Mesothelial cell of epicardium (in vitro differentiated cells): ENCODE measurements at places on chromosomes 3 and 15.

GRCh38 chr3:50515565-50516439 lies 12.4 kb upstream of the CACNA2D2 start:
- peak; percentile 75 for DNase-seq

- DNase-seq: no peak
Observed at GRCh38 chr15:80019168-80019745, 40.2 kb upstream of the ZFAND6 start.

DNA sequence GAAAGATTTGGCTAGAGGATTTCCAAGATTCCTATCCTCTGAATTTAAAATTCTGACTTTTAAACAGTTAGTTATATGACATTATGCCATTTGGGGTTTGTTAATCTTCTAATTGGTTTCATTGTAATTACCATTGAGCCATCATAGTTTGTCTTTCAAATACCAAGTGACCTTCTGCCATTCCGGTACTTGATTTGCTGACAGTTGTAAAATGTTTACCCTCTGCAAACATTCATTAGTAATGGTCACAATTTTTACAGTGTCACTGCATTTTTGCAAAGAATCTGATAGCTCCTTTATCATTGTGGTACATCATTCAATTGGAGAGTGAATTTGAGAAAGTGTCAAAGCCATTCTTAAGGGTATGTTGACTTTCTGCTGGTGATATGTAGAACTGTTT lies 645.0 kb upstream of the TBL1XR1 start:
- no peak for DNase-seq

GRCh38 chr15:56964182-56964581 lies 45.7 kb downstream of the TCF12 start:
- no peak for DNase-seq

DNA sequence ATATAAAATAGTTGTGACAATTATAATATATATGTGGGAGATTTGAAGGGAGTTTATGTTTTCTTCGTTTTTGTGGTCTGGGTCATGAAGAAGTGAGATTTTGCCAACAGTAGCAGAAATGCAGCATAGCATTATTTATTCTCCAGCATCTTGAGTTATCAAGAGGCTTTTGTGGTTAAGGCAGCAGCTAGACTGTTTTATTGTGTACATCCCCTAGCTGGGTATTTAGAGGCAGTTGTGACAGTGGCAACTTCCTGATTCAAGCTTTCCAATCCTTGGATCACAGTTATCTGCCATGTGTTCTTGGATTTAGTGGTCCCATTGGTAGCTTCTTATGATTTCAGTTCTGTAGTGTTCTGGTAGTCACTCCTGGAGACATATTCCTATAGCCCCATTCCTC lies 29.0 kb downstream of the ARIH1 start:
- DNase-seq: no peak

GRCh38 chr15:47360305-47360704 lies 357.0 kb upstream of the SEMA6D start:
- DNase-seq: no peak

GRCh38 chr3:140093742-140094141 lies 158.8 kb downstream of the CLSTN2 start:
- peak; percentile 47 for DNase-seq

GRCh38 chr15:40871749-40872617 lies 2.1 kb downstream of the RHOV start:
- DNase-seq: no peak

- DNase-seq: no peak
Observed at GRCh38 chr15:85690561-85691231, 104.0 kb downstream of the KLHL25 start.

DNA sequence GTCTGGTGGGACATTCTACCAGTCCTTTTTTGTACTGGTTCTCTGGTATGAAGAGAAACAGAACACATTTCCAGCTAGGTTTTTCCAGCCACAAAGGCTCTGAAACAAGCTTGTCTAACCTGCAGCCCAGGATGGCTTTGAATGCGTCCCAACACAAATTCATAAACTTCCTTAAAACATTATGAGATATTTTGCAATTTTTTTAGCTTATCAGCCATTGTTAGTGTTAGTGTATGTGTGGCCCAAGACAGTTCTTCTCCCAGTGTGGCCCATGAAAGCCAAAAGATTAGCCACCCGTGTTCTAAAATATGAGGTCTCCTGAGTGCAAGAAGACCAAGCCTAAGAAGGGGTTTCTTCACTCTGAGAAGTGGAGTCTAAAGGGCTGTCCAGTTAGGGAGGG lies 18.4 kb upstream of the TIMP4 start:
- DNase-seq: no peak

DNA sequence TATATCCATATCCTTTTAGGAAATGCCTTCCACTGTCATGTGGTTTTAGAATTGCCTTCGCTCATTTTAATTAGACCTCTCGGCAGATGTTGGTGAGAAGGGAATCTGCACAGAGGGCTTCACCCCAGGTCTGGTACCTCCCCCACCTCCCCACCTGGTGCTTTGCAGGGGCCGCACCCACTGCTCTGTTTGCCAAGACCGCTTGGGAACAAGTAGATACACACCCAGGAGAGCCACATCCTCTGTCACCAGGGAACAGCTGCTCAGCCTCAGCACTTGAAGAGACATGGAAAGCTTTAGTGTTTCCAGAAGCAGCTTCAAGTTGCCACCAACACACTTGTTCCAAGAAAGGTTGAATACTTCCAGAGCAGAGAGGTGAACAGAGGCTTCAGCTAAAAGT lies 21.8 kb downstream of the LRRC31 start:
- DNase-seq: no peak

DNA sequence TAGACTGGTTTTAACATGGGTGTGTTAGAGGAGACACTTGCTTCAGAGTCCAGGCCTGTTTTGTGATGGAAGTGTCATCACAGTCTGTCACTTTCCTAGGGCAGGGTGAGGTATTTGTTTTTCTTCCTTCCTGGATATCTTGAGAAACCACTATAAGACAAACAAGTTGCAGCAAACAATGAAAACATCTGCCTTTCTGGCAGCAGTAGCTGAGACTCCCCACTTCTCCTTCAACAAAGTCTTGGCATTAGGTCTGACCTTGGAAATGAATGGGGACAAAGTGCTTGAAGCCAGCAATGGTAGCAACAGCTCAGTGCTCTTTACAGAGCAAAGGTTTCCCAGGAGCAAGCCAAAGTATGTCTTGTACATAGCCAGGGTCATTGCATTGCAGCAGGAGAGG lies 64.6 kb downstream of the CD200 start:
- no peak for DNase-seq

DNA sequence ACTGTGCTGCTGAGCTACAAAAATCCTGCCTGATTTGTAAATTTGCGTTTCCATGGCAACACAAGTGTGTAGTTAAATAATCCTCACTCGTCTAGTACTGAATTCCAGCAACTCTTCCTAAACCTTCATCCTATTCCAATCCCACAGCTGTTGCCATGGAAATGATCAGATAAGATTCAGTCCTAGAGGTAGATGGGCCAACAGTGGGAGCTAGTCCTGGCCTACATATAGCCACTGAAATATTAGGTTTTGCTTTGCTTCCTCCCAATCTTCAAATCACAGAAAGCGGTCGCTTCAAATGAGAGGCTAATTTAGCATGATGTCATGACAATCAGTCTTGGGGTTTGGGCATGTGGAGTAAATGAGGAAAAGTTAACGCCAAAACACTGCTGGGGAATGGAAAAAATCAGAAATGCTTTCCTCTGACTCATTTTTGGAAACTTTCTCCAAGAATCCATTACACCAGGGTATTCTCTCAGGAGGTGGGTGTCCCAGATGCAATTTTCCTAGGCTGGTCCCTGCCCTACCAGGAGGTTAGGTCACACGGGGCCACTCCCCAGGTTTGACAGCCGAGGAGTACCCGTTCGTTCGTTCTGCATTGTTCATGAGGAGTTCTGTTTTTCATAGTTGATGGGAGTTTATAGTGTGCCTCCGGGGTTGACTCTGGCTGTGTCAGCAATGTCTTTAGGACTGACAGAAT lies 159.2 kb upstream of the SLCO3A1 start:
- DNase-seq: no peak

DNA sequence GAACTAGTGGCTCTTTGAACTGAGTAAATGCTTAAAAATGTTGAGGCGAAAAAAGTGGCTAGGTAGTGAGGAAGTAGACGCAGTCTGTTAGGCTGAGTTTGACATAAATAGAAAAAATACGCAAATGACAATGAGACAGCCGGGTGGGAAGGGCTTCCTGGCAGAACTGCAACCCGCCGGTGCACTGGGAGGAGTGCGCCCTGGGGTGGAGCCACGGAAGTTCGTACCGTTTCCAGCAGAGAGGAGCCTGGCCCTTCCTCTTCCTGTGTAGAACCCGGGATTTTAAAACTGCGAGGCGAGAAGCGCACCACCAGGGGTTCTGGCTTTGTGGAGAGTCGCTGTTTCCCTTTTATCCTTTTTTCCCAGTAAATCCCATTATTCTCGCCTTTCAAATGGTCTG lies 602.6 kb downstream of the PYDC2 start:
- DNase-seq: no peak

DNA sequence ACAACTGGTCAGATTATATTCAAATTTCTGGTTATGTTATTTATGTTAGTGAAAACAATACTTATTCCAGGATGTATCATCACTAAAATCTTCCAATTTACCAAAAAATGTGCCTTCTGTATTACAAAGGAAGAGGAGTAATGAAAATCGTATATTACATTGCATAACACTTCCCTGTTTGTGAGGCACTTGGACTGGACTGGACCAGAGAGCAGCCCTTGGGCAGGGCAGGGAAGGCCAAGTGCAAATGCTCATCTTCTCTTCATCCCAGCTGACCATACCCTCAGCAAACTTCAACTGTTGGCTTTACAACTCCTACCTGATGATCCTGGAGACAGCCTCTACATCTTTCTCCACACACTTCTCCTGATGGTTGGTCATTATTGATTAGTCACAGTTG lies 285.7 kb upstream of the MME start:
- DNase-seq: no peak

DNA sequence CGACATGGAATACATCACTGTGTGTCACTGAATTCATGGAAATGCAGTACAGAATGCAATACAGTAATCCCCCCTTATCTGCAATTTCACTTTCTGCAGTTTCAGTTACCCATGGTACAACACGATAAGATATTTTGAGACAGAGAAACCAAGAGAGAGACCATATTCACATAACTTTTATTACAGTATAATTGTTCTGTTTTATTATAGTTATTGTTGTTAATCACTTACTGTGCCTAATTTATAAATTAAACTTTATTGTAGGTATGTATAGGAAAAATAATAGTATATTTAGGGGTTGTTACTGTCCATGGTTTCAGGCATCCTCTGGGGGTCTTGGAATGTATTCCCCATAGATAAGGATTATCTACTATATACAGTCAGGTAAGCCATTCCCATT lies 61.8 kb downstream of the MBNL1 start:
- no peak for DNase-seq

DNA sequence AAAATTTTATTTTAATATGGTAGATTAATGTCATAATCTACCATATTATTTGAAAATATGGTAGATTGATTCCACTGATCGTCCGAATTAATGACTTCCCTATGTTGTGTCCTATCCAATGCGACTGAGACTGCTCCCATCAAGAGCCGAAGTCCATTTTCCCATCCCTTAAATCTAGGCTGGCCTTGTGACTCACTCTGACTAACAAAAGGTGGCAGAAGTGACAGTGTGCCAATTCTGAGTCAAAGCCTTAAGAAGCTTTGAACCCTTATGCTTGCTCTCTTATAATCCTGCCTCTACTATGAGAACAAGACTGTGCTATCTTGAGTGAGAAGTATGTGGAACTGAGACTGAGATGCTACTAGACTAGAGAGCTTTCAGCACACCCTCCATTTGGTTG lies 387.2 kb downstream of the ROBO1 start:
- DNase-seq: no peak

GRCh38 chr3:113783463-113783862 lies 36.6 kb downstream of the ATP6V1A start:
- DNase-seq: no peak

DNA sequence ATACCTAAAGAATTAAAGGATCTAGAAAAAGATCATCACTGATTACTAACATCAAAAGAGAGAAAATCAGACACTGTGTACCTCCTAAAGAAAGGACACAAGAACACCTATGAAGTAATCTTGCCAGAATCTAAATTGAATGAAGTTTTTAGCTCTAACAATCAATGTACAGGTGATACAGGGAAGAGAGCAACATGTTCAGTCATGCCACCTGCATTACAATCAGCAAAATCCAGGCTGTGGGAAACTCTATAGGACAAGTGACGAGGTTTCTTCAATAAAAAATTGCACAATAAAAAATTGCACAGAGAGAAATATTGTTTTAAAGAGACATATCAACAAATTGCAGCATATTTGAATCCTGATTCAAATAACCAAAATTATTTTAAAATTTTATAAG lies 93.3 kb downstream of the SEMA5B start:
- DNase-seq: no peak

- DNase-seq: no peak
Observed at GRCh38 chr3:190517687-190518086, 3.8 kb downstream of the IL1RAP start.

- no peak for DNase-seq
Observed at GRCh38 chr3:141060327-141060726, 9.2 kb downstream of the SPSB4 start.

DNA sequence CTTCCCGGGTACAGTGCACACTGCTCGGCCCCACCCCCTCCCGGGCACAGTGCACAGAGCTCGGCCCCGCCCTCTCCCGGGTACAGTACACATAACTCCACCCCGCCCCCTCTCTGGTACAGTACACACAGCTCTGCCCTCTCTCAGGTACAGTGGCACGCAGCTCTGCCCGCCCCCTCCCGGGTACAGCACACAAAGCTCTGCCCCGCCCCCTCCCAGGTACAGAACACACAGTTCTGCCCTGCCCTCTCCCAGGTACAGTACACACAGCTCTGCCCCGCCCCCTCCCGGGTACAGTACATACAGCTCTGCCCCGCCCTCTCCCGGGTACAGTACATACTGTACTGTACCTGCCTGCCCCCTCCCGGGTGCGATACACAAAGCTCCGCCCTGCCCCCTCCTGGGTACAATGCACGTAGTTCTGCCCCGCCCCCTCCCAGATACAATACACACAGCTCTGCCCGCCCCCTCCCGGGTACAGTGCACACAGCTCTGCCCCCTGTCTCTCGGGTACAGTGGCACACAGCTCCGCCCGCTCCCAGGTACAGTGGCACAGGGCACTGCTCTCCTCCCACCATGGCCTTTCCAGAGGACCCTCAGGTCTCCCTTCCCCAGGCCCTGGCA lies 16.4 kb upstream of the PRR20G start:
- DNase-seq: no peak

DNA sequence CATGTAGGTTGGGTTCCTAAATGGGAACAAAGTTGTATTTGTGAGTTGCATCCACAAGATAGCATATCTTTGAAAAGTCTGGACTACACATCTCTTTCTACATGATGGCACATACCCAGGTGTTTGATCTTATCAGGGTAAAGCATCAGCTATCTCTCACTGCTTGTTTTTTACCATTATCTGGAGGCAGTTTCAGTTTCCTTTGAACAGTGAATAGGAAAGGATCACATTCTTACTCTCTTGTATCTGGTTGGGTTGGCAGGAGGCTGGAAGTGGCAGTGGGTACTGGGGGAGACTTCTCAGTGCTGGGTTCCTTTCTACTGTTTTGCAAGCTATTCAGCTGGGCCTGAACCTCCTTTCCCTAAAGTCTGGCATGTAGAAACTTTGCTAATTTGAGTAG lies 4.1 kb downstream of the CEMIP start:
- DNase-seq: no peak
